ENCODE measurements at places on chromosomes 6 and 20. TPM values are rescaled to one million over a fixed set of nuclear protein-coding genes. Genes with fewer than 3 reads are reported as not detected.
A peak's percentile ranks its signal among the peaks of the same experiment; 100 is the strongest.

DNA sequence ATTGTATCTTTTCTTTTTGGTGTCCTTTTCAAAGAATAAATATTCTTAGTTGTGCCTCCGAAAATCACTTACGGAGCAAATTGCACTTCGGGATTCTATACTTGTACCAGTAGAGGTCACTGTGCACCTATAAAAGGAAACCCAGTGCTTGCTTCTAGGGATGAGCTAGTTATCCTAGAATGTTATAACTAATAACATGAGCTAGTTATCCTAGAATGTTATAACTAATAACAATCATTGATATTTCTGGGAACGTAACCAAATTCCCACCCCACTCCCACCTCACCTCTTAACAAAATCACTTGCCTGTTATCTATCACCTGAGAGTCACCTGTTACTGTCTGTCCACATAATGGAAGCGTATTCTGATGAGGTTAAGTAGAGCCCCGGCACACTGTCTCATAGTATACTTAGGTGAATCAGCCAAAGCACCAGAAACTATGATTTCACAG lies 126.9 kb upstream of the TIAM2 start:
- peak; percentile 74 for DNase-seq

DNA sequence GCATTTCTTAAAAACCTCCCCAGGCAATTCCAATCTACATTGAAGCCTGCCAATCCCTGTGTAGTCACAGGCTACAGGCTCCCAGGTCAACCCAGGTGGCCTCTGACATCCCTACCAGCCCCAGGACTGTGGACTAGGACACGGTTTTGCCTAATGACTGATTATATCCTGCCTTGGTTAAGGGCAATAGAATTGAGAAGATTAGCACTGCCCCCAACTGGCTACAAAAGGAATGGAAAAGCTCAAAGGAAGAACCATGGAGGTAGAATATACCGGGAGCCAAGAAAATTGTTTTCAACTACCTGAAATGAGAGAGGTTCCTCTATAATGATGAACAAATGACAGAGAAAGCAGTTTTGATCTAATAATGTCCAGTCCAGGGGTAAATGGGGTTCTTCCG lies 421.1 kb upstream of the AGPAT4 start:
- DNase-seq: peak; percentile 11

DNA sequence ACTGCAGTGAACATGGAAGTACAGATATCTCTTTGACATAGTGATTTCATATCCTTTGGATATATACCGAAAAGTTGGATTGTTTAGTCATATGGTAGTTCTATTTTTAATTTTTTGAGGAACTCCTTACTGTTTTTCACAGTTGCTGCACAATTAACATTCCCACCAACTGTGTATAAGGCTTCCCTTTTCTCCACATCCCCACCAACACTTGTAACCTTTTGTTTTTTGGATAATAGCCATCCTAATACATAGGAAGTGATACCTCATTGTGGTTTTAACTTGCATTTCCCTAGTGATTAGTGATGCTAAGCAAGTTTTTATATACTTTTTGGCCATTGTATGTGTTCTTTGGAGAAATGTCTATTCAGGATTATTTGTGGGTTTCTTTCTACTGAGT lies 45.1 kb upstream of the TENT5A start:
- no peak for DNase-seq

- peak; percentile 6 for DNase-seq
Observed at GRCh38 chr6:89471287-89471867, 38.4 kb downstream of the ANKRD6 start.

GRCh38 chr6:159163901-159164370 lies 5.3 kb upstream of the FNDC1 start:
- peak; percentile 71 for DNase-seq

GRCh38 chr20:59010321-59010994 lies 3.4 kb upstream of the CTSZ start:
- DNase-seq: peak; percentile 63

- no peak for DNase-seq
Observed at GRCh38 chr6:155024391-155025027, 29.4 kb downstream of the TIAM2 start.

DNA sequence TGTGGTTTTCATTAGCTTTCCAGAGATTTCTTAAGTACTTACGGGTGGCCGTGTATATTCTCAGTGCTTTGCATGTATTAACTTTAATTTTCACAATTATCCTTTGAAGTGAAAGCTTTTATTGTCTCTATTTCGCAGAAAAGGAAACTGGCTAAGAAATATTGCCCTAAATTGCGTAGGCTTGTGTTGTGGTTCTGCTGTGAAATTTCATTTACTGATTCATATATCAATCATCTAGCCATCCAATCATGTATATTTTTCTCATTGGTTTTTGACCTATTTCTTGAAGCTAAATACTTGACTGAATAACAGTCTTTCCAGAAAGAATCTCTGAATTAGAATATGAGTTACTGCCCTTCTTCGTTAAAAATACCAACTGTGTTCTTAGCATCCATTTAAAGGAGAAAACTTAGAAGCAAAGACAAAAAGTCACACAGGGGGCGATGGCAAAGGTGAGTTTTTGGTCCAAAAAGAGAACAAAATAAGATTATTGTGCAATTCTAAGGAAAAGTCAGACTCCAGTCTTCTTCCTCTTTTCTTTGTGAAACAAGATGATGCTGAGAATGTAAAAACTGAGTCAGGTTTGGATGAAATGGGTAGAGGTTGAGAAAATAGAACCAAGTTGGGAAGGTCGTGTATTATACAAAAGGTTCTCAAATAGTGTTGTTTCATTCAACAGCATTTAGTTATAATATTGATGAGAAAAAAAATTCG lies 1.4 kb downstream of the CYB5R4 start:
- DNase-seq: no peak

DNA sequence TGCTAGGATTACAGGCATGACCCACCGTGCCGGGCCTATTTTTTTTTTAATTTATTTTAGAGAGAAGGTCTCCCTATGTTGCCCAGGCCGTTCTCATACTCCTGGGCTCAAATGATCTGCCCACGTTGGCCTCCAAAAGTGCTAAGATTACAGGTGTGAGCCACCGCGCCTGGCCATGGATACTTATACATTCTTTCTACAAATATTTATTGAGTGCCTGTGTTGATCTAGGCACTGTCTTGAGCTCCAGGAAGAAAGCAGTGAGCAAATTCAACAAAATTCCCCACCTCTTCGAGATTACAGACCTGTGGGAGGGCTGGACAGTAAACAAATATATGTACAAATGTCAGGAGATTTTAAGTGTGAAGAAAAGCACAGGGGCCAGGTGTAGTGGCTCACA lies 37.9 kb downstream of the MGME1 start:
- DNase-seq: no peak

GRCh38 chr6:146582857-146583256 lies 15.9 kb upstream of the ADGB start:
- DNase-seq: peak; percentile 3

GRCh38 chr20:33567949-33568348 lies 78.1 kb downstream of the CBFA2T2 start:
- DNase-seq: no peak

GRCh38 chr6:124560873-124561567 lies 401.2 kb upstream of the RNF217 start:
- DNase-seq: no peak

- no peak for DNase-seq
Observed at GRCh38 chr6:147624946-147625515, 116.5 kb downstream of the SAMD5 start.

DNA sequence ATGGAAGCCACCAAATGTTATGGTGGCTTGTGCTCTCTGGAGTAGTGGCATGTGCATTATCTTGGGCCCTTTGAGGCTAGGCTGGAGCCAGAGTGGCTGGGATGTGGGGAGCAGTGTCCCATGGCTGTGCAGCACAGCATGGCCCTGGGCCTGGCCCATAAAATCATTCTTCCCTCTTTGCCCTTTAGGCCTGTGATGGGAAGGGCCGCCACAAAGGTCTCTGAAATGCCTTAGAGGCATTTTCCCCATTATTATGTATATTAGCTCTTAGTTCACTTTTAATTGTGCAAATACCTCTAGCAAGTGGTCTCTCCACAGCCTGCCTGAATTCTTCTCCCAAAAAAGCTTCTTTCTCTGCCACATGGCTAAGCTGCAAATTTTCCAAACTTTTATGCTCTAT lies 297.3 kb upstream of the IRAK1BP1 start:
- DNase-seq: no peak

- no peak for DNase-seq
Observed at GRCh38 chr6:101400326-101401135, 7.0 kb downstream of the GRIK2 start.

DNA sequence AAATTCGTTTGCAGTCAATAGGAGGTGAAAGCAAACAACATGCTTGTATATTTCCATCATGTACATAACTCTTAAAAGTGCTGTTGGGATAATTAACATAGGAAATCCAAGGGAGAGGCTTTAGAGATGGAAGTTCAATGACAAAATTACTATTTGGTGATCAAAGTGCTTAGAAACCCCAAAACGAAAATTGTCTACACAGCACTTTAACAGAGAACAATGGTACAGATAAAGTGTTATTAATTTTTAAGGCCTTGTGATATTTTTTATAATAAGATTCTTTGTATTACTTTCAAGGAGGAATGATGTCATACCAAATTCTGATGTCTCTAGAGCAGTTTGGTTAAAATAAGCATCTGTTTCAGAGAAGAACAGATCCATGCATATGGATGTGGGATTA lies 406.3 kb downstream of the EPHA7 start:
- no peak for DNase-seq

DNA sequence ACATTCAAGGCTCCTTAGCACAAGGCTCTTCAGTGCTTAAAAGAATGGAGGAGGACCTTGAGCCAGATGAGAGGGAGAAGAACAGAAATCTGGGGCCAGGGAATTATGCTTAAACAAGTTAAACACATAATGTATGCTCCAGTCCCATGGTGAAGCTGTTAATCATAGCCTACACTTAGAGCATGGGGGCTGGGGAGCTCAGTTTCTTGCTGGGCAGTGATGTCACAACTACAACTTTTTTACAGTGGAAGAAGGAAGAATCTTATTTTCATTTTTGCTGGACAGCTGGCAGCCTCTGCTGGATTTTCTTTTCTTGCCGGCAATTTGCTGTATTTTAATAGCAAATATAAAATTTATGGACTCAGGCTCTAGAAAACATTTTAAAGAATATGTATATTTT lies 432.5 kb downstream of the CD109 start:
- no peak for DNase-seq

- DNase-seq: no peak
Observed at GRCh38 chr6:82030761-82031503, 216.6 kb downstream of the IBTK start.

- peak; percentile 44 for DNase-seq
Observed at GRCh38 chr6:112331306-112331705, 15.8 kb upstream of the RFPL4B start.

DNA sequence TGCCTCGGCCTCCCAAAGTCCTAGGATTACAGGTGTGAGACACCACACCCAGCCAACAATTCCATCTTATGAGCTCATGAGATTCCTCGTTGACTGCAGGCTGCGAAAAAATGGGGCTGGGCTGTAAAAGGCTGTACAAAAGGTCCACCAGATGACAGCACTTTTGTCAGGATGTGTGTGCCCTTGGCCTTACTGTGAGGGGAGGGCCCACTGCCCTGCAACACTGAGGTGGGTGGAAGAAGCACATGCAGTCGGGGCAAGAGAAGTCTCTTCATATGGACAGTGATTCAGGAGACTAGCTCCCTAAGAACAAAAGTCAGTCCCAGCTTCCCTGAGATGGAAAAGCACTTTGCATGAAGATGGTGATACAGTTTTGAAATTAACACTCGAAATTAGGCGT lies 50.5 kb downstream of the KCTD20 start:
- DNase-seq: no peak

- DNase-seq: peak; percentile 20
Observed at GRCh38 chr6:113495521-113495920, 361.6 kb upstream of the MARCKS start.

DNA sequence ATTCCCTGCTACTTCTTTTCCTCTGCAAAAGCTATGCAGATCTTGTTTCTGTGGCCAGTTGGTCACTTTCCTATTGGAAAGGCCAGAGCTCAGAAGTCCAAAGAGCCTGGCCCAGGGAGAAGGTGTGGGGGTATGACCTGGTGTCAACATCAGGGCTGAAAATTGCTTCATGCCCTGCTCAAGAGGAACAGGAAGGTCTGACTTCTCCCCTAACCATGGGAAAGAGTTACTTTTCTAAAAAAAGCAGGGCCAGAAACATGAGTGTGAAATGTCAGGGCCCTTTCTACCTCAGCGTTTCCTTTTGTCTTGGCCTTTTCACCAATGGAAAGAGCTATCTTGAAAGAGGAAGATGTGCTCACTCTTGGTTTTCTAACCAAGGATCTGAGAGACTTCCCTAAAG lies 117.4 kb downstream of the MAFB start:
- DNase-seq: no peak

- DNase-seq: peak; percentile 94
Observed at GRCh38 chr20:38985603-38986170, 23.5 kb downstream of the DHX35 start.

- DNase-seq: peak; percentile 18
Observed at GRCh38 chr6:116364321-116364720, 6.4 kb upstream of the DSE start.

GRCh38 chr20:60553095-60553494 lies 594.9 kb downstream of the CDH26 start:
- DNase-seq: no peak

DNA sequence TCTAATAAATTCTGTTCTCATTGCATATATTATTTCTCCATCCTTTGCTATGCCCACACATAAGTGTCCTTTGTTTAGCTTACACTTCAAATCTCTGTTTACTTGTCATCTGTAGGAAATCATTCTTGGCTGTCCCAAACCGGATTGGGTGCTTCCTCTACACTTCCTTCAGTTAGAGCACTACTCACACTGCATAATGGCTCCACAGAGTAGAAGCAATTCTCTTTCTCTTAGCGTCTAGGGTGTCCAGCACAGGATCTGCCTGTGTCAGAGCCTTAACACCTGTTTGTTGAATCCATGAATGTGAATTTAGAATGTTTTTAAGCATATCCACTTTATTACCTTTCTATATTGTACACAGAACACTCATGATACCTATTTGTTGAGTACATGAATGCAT lies 87.0 kb upstream of the BMP2 start:
- DNase-seq: no peak

DNA sequence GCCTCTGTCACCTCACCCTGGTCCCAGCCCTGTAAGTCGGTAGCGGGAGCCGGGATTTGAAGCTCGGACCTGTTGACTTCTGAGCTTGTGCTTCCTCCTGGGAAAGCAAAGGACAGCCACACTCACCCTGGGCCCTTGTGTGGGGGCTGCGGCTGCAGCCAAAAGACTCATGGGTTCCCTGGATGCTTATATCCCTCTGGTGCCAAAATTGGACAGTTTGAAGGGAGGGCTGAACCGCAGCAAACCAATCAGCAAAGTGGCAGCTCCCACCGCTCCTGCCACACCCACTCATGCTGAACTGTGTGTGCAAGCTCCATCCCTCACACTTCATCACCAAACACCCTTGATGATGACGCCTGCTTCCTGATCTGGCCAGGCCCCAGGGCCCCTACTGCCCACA lies 3.9 kb upstream of the CCN5 start:
- DNase-seq: no peak

SIRPA gene
- 25.1 TPM for total RNA-seq

CABLES2 gene
- total RNA-seq: 0.51 TPM

ULBP3 gene
- total RNA-seq: 6.2 TPM

ZBTB22 gene
- total RNA-seq: 31.2 TPM

PDYN gene
- not detected for total RNA-seq

CFB gene
- total RNA-seq: 87.1 TPM

LAMA5 gene
- 81.6 TPM for total RNA-seq

PAK1IP1 gene
- total RNA-seq: 16.3 TPM

UST gene
- 19.5 TPM for total RNA-seq

GPR6 gene
- not detected for total RNA-seq

ERVFRD-1 gene
- total RNA-seq: not detected

TSBP1 gene
- total RNA-seq: not detected

FRS3 gene
- 1.8 TPM for total RNA-seq
